Pulmonary artery endothelial cell (primary cell): ENCODE measurements at places on chromosomes 12 and 14. TPM values are rescaled to one million over a fixed set of nuclear protein-coding genes. Genes with fewer than 3 reads are reported as not detected.

Gene PPP1R3E
- 1.8 and 2.0 TPM in 2 replicates for total RNA-seq

- DNase-seq = no peak
These were observed 68.4 kb upstream of the BCAT1 start for GRCh38 chr12:25017336-25017735.

GRCh38 chr12:66129934-66130266, 650 bp downstream of the LLPH start:
- no peak for DNase-seq

- no peak for DNase-seq
These were observed 95.6 kb upstream of the NRXN3 start for GRCh38 chr14:78074561-78074960.

Gene ASIC1
- total RNA-seq = 0.14 and 0.59 TPM in 2 replicates

GRCh38 chr14:65566820-65567522, 154.4 kb downstream of the FUT8 start:
- DNase-seq = no peak

Gene SLCO1C1
- total RNA-seq = 0.39 and 0.53 TPM in 2 replicates

Gene A2M
- total RNA-seq = 0.63 and 1.4 TPM in 2 replicates

DNA sequence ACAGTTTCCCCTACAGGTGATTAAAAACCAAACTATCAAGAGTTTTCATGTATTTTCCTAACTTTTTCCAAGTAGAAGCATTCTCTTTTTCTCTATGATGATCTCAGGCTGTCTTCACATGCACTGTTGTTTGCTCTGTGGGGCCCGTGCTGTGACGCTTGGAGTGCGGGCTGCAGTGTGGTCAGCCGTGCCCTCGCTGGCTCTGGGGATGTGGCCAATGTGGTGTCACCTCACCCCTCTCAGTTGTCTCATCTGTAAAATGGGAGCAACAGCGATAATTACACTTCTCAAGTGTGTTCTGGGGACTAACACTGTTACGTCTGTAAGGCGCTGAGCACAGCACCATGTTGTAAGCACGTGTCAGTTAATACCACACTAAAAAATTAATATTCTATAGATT, 28.6 kb downstream of the DDX51 start:
- no peak for DNase-seq

Gene PMCH
- 0.32 and 0.66 TPM in 2 replicates for total RNA-seq

Gene DHRS2
- total RNA-seq = 0.07 and 0.21 TPM in 2 replicates

GRCh38 chr14:102027951-102028350, 58.9 kb downstream of the HSP90AA1 start:
- DNase-seq = no peak

Gene TAS2R10
- 0.53 and 0.74 TPM in 2 replicates for total RNA-seq

DNA sequence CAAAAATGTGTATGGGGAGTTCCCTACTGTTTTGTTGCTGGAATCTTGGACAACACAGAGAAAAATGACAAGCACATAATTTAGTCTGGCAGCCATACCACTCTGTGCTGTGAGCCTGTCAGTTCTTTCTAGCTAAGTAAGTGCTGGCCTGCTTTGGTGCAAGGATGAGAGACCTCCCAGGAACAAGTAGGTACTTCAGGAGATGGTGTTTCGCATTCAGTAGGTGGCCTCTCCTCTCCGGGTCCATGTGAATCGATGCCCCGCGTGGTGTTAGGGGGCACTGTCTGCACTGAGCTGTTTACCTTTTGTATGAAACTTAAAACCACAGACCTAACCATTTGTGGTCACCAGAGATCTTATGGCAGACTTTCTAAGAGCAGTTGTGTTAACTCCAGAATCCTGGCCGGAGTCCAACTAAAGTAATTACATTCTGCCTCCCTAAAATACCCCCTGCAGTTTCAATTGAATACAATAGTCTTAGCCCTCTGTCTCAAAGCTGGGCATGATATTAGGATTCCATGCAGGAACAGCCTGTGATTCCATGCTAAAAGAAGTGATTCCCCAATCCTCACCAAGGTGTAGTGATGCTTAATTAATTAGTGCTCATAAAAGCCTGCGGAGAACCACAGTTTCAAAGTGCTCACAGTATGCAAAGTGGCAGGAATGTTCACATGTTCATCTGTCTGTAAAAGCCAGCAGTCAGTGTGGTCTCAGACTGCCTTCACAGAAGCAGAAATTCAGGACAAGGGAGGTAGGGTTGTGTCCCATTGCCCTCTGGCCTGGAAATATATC, 64.2 kb downstream of the LLPH start:
- DNase-seq = no peak

Gene DACT1
- total RNA-seq = 0.35 and 0.40 TPM in 2 replicates

GRCh38 chr14:77041881-77042545, 13.5 kb upstream of the IRF2BPL start:
- DNase-seq = no peak

- no peak for DNase-seq
These were observed 17.4 kb downstream of the CLEC4C start for GRCh38 chr12:7729746-7730145.

Gene FERMT2
- 112 and 125 TPM in 2 replicates for total RNA-seq

GRCh38 chr14:82796086-82796485, 1262.4 kb upstream of the SEL1L start:
- no peak for DNase-seq

- DNase-seq = no peak
These were observed 153.1 kb downstream of the ALG10B start for GRCh38 chr12:38469715-38470114.

Gene THAP2
- 1.9 and 5.2 TPM in 2 replicates for total RNA-seq

GRCh38 chr12:24561882-24562770, 386.8 kb downstream of the BCAT1 start:
- peak; percentile 7 for DNase-seq

DNA sequence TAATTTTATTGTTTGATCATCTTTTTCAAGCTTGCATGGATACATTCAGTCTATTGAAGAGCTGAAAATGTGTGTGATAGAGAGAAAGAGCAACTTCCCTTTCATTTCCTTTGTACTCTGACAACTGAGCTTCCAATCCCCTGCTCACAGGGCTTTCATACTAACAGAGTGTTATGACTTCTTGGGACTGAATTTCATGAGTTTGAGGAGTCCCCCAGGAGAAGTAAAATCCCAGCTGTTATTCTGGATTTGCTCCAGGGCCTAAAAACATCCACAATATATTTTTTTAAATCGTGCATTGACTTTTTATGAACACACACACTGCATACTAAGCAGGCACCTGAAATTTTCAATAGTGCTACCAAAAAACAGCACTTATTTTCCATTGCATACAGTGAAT, 195.8 kb upstream of the CAND1 start:
- no peak for DNase-seq

DNA sequence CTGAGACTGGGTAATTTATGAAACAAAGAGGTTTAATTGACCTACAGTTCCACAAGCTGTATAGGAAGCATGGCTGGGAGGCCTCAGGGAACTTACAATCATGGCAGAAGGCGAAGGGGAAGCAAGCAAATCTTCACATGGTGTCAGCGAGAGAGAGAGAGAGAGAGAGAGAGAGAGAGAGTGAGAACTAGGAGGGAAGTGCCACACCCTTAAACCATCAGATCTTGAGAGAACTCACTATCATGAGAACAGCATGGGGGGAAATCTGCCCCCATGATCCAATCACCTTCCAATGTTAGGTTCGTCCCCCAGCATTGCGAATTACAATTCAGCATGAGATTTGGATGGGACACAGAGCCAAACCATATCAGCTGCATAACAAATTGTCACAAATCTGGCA, 96.7 kb downstream of the CHST11 start:
- no peak for DNase-seq

Gene DUSP16
- 9.6 and 13.1 TPM in 2 replicates for total RNA-seq

Gene UBE3B
- total RNA-seq = 35.3 and 49.3 TPM in 2 replicates

Gene ETFBKMT
- total RNA-seq = 2.7 and 3.4 TPM in 2 replicates
